HTR-8/SVneo (cell line): ENCODE measurements at places on chromosomes 13 and 19.

DNA sequence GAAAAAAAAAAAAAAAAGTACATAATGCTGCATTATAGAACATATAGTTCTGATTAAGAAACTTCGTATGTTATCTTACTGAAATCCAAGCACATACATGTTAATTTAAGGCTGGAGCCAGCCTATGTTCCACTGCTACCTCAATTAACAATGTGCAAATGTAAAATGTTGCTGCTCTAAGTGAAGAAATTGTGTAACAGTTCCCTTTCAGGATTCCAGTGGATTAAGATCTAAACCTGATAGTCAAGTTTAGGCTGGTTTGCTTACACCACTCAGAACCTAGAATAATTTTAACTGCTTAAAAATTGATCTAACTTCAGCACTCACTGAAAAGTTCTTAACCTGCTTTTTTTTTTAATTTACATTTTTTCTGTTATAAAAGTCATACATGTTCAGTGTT, 4.2 kb downstream of the VPS36 start:
- DNase-seq = no peak

DNA sequence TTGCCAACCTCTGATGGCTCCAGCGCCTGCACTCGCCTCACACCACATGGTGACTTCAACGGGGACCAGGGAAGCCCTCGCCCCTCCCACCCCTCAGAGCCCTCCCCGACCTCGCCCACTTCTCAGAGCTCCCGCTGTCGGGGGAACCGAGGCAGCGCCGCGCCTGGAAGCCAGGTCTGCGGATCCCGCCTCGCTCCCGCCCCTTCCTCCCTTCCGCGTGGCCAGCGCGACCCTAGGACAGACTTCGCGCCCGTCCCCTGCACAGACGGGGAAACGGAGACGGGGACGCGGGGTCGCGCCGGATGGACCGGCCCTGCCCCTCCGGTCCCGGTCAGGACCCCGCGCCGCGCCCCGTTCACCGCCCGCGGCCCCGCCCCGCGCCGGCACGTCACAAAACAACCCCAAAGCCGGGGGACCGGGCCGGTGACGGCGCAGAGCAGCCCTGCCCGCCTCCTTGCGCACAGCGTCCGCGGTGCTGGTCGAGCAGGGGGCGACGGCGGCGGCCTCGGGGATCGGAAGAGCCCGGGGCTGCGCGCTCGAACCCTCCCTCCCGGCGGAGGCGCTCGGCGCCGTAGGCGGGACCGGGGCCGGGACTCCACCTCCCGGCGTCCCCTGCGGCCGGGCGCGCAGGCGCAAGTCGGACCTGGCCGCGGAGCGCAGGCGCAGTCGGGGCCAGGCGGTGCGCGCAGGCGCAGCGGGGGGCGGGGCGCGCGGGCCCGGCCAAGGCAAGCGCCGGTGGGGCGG, 379 bp upstream of the CDC34 start:
- peak; percentile 90 for DNase-seq

DNA sequence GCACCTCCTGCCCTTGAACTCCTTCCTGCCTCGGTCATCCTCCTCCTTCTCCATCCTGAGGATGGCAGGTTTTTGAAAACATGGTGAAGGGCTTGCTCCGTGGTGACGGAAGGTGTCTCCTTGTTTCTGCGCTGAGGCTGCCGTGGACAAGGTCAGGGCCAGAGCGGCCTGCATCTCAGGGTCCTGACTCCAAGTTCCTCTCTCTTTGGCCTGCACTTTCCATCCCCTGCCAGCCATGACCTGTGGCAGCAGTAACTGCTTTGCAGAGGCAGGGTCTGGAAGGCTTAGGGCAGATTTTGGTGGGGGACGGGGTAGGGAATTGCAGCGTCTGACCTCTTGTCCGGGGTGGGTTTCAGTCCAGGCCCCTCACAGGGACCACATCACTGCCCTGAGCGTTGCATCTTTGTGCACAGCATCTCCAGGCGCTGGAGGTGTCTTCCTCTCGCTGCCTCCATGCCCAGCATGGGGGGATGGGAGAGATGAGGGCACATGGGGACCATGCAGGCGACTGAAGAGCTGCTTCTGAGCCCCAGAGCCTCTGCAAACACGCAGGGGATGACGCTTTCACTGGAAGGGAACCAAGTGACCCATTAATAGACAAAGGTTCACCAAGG, 216.8 kb downstream of the TEX29 start:
- DNase-seq = no peak

- DNase-seq = no peak
Measured at GRCh38 chr19:18852648-18853047, 20.9 kb downstream of the UPF1 start.

GRCh38 chr19:13505761-13506470, 363 bp downstream of the CACNA1A start:
- DNase-seq = no peak

DNA sequence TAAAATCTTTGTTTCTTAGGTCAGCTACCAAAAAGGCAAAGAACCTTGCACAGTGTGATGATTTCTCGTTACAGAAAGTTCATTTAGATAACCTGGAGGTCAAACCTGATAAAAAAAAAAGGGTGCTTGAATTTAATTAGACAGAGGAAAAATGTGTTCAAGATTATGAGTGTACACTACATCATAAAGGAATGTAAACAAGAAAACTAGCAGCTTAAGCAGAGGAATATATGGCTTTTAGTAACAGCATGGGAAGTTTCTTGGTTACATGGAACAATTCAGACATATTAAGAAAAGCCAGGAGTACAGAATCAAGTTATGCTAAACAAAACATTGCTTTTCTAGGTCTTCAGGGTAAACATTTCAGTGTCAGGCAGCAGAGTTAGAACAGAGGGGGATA, 32.9 kb downstream of the ING1 start:
- no peak for DNase-seq

- no peak for DNase-seq
Measured at GRCh38 chr19:3723110-3723488, 14.9 kb downstream of the TJP3 start.

- no peak for DNase-seq
Measured at GRCh38 chr13:53343361-53343744, 314.7 kb downstream of the OLFM4 start.

DNA sequence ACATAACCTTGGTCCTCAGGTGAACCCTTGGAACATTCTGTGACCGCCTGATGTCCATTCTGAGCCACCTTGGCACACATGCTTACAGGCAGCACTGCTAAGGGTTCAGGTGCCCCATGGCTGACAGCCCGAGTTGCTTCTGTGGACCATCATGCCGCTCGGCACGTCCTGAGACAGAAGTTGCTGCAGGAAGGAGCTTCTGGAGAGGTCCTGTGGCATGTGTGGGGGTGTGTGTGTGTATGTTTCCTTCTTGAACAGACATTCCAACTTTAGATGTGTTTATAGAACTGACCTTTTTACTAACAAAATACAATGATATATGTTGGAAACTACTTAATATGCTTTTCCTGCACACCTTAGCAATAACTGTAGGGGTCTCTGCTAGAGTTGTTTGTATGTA, 4.8 kb upstream of the C1QTNF9 start:
- DNase-seq = no peak

- no peak for DNase-seq
Measured at GRCh38 chr19:53657778-53658177, 26.0 kb downstream of the DPRX start.

DNA sequence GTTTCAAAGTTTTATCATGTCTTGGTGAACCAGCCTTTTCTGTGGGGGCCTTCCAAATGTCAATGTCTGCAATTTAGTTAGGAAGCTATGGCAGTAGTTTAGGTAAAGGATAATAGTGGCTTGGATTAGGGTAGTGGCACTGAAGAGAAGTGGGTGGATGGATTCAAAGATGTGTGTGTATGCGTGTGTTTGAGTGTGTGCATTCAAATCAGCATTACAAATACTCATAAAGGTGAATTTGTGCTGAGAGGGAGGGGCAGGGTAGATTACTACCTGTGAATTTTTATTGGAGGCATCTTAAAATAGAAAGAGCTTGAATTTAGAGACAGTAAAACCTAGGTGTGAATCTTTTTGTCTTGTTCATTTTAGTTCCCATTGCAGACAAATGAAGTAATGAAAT, 16.9 kb downstream of the NDFIP2 start:
- no peak for DNase-seq

GRCh38 chr13:94753327-94753726, 41.0 kb upstream of the SOX21 start:
- no peak for DNase-seq

- DNase-seq = no peak
Measured at GRCh38 chr19:41328157-41328841, 18.3 kb downstream of the CCDC97 start.

GRCh38 chr19:14414926-14415690, 4.0 kb downstream of the DDX39A start:
- DNase-seq = no peak

GRCh38 chr19:38331728-38332127, 3.9 kb upstream of the CATSPERG start:
- no peak for DNase-seq

GRCh38 chr19:35206379-35206778, 22.2 kb downstream of the FAM187B start:
- DNase-seq = no peak

- peak; percentile 17 for DNase-seq
Measured at GRCh38 chr13:101211261-101211660, 205.0 kb downstream of the NALCN start.

GRCh38 chr19:8469613-8470368, 25.0 kb downstream of the HNRNPM start:
- DNase-seq = no peak

DNA sequence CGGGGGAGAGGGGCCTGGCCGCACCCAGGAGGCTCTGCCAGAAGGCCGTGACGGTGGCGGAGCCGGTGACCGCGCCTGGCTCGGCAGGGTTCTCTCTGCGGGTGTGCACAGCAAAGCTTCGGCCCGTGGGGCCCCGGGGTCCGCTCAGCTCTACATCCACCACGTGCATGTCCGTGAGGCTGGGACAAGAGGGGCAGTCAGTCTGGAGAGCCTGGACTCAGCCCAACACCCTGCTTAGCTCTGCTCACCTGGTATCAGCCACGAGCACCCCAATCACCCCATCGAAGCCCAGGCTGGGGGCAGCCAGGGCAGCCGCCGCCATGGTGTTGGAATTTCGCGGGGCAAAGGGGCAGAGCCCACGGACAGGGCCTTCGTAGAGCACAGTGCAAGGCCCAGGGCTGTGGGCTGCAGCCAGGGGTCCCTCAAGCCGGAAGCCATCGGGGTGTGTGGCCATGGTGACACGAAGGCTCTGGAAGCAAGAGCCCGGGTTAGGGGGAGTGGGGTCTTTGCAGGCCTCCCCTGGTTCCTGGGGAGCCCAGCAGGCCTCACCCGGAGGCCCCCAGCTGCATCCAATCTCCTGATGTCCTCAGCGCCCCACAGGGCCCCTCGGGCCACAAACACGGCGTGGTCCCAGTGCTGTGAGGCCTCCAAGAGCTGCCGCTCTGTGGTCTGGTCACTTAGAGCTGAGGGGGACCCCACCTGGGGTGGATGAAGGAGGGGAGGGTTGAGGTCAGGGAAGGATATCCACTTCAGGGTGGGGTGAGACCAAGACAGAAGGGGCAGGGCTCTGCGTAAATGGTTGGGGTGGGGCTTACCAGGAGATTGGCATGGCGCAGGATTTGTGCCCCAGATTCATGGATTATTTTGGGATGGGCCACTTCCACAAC, 1.4 kb downstream of the ASPDH start:
- no peak for DNase-seq

DNA sequence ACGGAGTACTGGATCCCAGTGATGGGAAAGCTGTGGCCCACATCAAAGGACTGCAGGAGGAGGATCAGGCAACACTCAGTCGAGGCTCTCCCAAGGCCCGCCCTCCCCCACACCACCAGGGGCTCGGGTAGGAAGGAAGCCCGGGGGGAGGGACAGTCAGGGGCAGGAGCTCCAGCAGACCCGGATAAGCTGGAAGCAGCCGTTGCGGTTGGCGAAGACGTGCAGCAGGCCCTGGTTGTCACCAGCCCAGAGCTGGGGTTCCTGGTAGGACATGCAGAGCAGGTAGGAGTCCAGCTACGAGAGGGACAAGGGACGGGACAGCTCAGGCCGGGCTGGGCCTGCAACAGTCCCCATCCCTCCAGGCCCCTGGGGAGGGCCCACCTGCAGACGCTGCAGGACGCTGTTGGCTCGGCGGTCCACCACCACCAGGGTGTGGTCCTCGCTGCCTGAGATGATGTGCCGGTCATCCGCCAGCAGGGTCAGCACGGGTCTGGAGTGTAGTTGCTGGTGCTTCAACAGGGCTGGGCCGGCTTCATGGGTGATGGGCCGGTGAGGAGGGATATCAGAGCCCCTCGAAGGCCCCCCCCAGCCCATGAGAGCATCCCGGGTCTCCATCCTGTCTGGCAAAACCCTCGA, 1.9 kb downstream of the GNG14 start:
- no peak for DNase-seq

DNA sequence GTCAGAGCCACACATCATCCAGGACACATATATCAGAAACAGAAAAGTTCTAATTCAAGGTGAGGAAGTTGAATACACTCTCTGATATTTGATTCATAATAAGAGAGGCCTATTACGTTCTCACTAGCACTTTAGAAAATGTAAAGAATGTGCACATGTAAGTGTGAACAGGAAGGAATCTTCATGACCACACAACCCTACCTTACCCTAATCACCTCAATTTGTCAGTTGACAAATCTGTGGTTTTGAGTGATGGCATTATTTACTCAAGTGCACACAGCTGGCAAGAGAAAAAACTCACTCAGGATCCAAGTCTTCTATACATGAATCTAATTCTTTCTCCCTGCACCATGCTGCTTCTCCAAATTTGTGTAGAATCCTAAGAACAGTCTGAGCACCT, 445.8 kb downstream of the SUCLA2 start:
- DNase-seq = no peak

GRCh38 chr13:66222127-66222526, 1008.0 kb downstream of the PCDH9 start:
- DNase-seq = no peak

GRCh38 chr19:20080656-20081055, 2.9 kb downstream of the ZNF90 start:
- no peak for DNase-seq

DNA sequence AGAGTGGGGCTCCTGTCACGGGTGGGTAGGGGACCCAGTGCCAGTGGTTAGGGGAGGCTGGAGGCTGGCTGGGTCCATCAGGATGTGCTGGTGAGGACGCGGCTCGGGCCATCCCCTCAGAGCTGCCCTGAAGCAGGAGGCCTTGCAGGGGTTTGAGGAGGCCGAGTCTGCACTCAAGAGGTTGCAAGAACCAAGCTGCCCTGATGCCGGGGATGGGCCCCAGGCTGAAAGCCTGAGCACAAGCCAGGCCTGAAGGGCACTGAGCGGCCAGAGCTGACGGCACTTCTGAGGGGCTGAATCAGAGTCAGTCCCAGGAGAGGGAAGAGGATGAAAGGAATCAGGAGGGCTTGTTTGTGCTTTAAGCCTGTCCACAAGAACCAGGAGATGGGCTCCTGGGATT, 92.9 kb downstream of the RGCC start:
- DNase-seq = no peak

GRCh38 chr13:46622630-46623256, 69.8 kb downstream of the LRCH1 start:
- DNase-seq = peak; percentile 18

DNA sequence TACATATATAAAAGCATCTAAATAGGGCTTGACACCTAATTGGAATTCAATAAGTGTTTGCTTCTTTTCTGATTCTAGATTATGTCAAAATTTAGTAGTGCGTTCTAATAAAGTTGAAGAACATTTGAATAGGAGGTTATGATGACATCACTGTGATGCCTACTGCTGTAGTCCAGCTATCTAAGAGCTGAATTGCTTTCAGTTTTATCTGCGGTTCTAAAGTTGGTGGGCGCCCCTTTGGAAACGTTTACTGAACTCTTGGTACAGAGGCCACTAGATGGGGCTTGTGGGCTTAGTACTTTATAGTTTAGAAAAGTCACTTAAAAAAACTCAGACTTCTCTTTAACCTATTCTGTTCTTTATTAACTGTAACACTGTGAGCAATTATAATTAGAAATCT, 776.9 kb downstream of the GPC5 start:
- DNase-seq = peak; percentile 48
